Sigmoid colon (tissue), 7 donors: ENCODE measurements at places on chromosomes 3 and 15. TPM values are rescaled to one million over a fixed set of nuclear protein-coding genes. Genes with fewer than 3 reads are reported as not detected.

The SI gene
- total RNA-seq, result not detected

The GNB5 gene
- 31.9 TPM for total RNA-seq

The SLC7A14 gene
- 3.1 TPM for total RNA-seq

The TF gene
- 1.1 TPM for total RNA-seq

The XCR1 gene
- total RNA-seq, result not detected

The FBXW12 gene
- total RNA-seq, result not detected

The LRTM1 gene
- total RNA-seq, result not detected

The GOLGA8G gene
- not detected for total RNA-seq

The CNTN3 gene
- total RNA-seq, result 2.1 TPM

The NFKBIZ gene
- total RNA-seq, result 49.9 TPM

The PPM1M gene
- 21.7 TPM for total RNA-seq

The HERC2 gene
- total RNA-seq, result 85.6 TPM
